NCI-H187 treated with DMSO at 0.1 percent for 48 hours (cell line): ENCODE measurements at places on chromosomes 1 and 21.

GRCh38 chr1:27332536-27333281 is 9.1 kb upstream of the SYTL1 start:
- no peak for DNase-seq

- no peak for DNase-seq
Observed at GRCh38 chr1:246573491-246573890, 7.2 kb downstream of the CNST start.

DNA sequence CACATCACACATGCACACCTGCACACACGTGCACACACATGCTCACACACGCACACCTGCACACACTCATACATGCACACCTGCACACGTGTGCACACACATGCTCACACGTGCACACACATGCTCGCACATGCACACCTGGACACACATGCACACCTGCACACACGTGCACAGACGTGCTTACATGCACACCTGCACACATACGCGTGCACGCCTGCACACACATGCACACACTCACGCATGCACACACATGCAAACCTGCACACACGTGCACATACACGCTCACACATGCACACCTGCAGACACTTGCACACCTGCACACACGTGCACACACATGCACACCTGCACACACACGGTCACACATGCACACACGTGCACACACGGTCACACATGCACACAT is 32.6 kb downstream of the CFAP74 start:
- DNase-seq, result no peak

DNA sequence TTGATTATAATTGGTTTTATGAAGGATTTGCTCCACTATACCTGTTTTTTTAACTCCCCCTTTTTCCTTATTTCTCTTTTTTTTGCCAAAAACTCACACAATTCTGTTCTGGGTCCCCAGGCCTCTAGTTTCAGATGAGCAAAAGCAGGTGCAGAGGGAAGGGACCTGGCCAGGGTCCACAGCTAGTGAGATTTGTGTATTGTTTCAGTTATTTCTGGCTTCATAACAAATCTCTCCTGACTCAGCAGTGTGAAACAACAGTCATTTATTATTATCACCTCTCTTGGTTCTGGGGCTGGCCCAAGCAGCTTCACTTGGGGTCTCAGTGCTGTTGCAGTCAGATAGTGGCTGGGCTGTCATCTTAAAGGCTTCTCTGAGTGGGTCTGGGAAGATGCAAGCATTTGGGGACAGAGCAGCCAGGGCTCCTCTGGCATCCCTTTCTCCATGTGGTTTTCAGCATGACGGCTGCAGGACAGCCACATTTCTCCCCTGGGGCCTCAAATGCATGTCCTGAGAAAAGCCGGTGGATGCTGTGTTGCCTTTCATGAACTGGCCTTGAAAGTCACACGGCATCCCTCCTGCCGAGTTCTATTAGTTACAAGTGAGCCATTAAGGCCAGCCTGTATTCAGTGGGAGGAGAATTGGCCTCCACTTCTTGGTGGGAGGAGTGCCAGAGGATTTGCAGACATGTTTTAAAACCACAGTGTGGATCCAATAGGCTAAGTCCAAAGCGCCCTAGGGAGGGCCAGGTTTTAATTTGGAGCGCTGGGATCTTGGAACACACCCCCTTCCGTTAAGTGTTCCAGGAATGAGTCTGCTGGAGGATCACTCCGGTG is 137.1 kb downstream of the CAMTA1 start:
- DNase-seq, result peak; percentile 90

DNA sequence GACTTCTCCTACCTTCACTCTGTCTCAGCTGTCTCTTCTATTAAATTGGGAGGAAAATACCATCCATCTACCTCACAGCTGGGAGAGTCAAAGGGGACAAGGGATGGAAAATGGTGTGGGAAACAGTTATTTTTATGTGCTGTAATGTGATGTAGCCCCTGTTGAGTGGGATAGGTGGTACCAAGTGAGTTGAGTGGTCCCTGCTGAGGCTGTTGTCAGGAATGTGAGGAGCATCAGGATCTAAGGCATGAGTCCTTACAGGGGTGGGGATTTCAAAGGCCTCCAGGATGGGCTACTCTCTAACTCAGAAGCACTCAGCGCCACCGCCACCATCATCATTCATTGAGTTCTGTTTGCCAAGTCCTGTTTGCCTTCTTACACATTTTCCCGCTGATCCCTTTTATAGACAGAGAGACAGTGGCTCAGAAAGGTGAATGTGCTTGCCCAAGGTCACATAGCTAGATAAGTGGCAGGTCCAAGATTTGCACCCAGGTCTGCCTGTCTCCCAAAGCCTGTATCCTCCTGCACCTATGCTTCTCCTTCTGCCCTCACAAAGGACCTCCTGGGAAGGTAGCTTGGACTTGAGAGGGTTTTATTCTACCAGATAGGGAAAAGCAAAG is 4.6 kb upstream of the ID3 start:
- DNase-seq, result no peak

DNA sequence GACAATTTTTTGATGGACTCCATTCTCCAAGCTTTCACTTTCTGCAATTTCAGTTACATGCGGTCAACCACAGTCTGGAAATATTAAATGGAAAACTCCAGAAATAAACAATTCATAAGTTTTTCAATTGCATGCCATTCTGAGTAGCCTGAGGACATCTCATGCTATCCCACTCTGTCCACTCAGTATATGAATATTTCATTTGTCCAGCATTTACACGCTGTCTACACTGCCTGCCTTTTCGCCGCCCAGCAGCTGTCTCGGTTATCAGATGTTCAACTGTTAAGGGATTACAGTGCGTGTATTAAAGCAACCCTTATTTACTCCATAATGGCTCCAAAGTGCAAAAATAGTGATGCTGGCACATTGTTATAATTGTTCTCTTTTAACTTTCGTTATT is 116.3 kb downstream of the ADSS2 start:
- DNase-seq, result no peak

DNA sequence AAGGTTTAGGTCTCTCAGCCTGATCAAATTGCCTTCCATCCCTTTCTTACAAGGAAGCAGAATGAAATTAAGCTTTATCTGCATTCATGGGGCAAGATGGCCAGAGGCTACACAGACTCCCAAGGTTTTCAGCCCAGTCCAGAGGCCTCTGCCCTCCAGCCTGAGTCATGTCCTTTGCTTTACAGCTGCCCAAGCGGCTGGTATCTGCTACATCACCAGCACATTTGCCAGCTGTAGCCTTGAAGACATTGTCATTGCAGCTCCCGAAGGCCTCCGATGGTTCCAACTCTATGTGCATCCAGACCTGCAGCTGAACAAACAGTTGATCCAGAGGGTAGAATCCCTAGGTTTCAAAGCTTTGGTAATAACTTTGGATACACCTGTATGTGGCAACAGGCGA is 16.0 kb downstream of the HAO2 start:
- no peak for DNase-seq

GRCh38 chr21:44550807-44551206 is 498 bp downstream of the KRTAP10-2 start:
- DNase-seq, result no peak

DNA sequence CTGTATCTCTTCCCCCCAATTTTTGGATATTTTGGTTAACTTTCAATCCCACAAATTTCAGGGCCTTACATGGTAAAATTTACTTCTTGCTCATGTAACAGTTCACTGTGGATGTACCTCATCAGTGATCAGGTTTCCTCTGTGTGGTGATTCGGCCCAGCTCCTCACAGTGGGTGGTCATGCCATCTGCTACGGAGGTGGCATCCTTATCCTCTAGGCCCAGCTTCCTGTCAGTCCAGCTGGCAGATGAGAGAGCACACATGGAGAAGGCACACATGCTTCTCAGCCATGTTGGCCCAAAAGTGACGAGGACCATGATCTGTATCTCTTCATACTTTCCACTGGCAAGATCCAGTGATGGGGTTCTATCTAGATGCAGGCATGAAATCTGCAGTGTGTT is 27.2 kb downstream of the PCBP3 start:
- no peak for DNase-seq

- DNase-seq, result no peak
Observed at GRCh38 chr21:27515676-27516075, 548.8 kb upstream of the ADAMTS5 start.

- DNase-seq, result no peak
Observed at GRCh38 chr1:182598296-182598695, 5.9 kb downstream of the RGS16 start.

- no peak for DNase-seq
Observed at GRCh38 chr1:111204201-111204982, 3.9 kb upstream of the DENND2D start.

DNA sequence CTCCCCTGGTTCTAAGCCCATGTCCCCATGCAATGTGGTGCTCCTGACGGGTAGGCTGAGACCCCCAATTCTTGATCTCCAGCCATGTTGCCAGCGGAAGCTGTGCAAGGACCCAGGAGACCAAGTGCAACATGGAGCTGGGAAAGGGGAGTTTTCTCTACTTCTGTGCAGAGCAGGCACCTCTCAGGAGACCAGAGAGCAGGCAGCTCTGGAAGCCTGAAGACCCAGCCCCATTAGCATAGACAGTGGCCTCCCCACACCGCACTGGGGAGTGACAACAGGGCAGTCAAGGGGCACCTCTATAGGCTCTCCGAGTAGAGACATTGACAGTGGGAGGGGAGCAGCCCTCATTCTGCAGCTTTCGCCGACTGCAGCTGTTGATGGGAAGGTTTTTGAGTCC is 410.2 kb downstream of the MATN1 start:
- no peak for DNase-seq

- no peak for DNase-seq
Observed at GRCh38 chr1:35460796-35461195, 96.4 kb downstream of the KIAA0319L start.

DNA sequence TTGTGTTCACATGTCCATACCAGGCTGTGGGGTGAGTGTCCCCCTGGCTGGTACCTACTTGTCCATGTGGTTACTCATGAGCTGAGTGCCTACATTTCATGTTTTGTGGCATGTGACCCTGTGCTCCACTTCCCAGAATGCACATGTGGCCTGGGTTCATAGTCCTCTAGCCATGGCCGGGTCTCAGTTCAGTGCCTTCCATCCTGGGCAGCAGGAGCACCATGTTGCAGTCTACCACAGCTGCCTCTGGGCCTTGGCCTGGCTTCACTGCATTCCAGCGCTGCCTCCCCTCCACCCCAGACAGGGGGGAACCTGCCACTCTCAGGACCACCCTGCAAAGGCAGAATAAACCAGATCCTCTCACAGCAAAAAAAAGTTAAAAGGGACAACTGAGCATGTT is 5.5 kb downstream of the CEPT1 start:
- DNase-seq, result no peak

DNA sequence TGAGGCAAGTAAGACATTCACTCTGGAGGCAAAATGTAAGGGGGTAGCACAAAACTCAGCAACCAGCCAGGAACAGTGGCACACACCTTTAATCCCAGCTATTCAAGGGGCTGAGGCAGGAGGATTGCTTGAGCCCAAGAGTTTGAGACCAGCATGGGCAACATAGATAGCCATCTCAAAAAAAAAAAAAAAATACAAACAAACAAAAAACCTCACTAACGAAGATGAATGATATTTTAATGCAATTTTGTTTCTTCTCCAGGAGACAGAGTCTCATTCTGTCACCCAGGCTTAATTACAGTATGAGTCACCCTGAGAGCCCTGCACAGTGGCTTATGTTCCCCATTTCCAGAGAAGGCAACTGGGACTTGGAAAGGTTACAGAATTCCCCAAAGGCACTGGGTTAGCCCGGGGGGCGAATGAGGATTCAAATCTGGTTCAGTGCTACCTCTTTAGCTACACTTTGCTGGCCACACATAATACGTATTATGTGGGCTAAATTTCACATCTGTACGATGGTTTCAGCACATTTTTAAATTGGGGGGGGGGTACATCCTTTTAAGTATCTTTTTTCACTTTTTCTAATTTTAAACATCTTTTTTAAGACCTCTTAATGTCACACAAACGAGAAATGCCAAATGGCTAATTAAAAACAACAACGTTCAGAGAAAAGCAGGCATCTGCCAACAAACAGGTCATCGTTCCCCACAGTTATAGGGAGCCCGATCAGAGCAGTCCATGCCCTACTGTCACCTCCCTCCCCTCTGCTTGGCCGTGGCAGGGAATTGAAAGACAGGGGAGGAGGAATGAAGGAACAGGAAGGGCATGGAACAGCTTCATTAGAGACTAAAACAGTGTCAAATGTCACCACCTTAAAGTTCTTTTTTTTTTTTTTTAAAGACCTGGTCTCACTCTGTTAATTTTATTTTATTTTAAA is 3.5 kb downstream of the CELA2A start:
- no peak for DNase-seq

GRCh38 chr1:240091614-240092300 is at the start of gene FMN2:
Gene FMN2 (plus strand): TSS chr1:240091883. CDS start chr1:240092110, 227 bp downstream.
- no peak for DNase-seq

- no peak for DNase-seq
Observed at GRCh38 chr1:73564294-73564693, 633.7 kb downstream of the LRRIQ3 start.

GRCh38 chr1:205410581-205411298 is 11.1 kb downstream of the LEMD1 start:
- no peak for DNase-seq

- no peak for DNase-seq
Observed at GRCh38 chr1:41997153-41997552, 78.4 kb upstream of the HIVEP3 start.

- no peak for DNase-seq
Observed at GRCh38 chr1:116373431-116374352, 648 bp downstream of the ATP1A1 start.

DNA sequence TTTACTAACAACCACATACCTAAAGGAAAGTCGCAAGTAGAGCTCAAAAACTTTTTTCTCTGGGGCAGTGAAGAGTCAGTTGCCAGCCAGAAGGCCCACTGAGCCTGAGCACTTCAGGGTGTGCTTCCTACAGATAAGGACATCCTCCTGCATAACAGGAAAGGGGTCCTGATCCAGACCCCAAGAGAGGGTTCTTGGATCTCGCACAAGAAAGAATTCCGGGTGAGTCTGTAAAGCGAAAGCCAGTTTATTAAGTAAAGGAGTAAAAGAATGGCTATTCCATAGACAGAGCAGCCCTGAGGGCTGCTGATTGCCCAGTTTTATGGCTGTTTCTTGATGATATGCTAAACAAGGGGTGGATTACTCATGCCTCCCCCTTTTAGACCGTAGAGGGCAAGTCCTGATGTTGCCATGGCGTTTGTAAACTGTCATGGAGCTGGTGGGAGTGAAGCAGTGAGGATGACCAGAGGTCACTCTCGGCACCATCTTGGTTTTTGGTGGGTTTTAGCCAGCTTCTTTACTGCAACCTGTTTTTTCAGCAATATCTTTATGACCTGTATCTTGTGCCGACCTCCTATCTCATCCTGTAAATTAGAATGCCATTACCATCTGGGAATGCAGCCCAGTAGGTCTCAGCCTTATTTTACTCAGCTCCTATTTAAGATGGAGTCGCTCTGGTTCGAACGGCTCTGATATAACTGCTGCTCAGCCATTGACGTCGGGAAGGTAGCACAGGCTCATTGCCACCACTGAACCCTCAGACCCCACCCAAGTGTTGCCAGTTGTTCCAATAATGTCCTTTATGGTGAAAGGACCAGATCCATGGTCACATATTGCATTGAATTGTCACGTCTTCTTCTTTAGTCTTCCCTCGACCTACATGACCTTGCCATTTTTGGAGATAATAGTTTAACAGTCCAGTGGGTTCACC is 96.6 kb upstream of the ERRFI1 start:
- DNase-seq, result no peak

- no peak for DNase-seq
Observed at GRCh38 chr21:37829447-37829846, 86.8 kb downstream of the KCNJ6 start.
